PC-3 (cell line): ENCODE measurements at places on chromosomes 16 and 17. TPM values are rescaled to one million over a fixed set of nuclear protein-coding genes. Genes with fewer than 3 reads are reported as not detected.

GRCh38 chr16:28503470-28504259, 3.0 kb downstream of the IL27 start:
- DNase-seq = no peak

- no peak for DNase-seq
Observed at GRCh38 chr16:64869781-64870180, 252.1 kb downstream of the CDH11 start.

- DNase-seq = no peak
Observed at GRCh38 chr16:86073763-86074493, 175.0 kb downstream of the IRF8 start.

- no peak for DNase-seq
Observed at GRCh38 chr17:80770881-80771611, 220.6 kb upstream of the CHMP6 start.

- DNase-seq = no peak
Observed at GRCh38 chr16:5442054-5442453, 344.5 kb upstream of the EEF2KMT start.

DNA sequence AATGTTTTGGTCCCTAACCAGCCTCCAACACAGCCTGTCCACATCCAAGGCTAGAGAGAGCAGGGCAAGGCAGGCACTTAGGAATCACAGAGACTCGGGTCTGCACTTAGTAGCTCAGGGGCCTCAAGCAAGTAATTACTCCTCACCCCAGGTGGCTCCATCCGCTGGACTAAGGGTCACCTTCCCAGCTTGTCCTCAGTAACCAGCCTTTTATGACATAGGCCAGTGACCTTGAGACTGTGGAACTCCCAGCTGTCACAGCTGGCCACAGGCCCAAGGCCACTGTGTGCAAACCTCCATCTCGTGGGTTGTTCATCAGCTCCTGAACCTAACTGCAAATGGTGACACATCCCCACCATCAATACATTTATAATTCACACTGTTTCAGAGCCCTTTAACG, 68.6 kb downstream of the CDYL2 start:
- no peak for DNase-seq

DNA sequence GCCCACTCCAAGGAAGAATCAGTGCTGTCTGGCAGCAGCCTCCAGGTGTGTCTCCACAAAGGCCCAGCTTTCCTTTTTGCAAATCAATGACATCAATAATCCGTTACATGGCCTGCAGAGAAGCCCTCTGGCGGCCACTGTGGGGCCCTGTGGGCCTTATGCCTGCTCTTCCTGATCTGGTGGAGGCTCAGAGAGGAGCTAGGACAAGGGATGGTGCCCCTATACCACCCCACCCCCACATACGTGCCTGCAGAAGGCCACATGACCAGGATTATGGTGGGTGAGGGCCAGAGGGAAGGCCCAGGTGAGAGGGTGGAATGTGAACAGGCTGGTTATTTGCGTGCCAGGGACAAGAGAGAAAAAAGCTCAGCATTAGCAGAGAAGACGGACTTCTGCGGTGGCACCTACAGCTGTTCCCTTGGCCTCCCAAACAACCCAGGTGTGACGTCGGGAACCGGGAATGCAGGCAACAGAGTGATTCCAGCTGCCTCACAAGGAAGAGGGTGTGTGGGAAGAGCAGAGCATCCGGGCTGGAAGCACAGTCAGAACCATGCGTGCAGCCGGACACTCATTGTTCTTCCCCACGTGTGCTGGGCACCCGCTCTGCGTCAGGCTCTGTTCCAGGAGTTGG, 22.5 kb downstream of the EIF4A3 start:
- DNase-seq = peak; percentile 28

- peak; percentile 44 for DNase-seq
Observed at GRCh38 chr17:72381597-72382397, 261.0 kb downstream of the SOX9 start.

- DNase-seq = no peak
Observed at GRCh38 chr17:82298538-82299421, 18.6 kb downstream of the CD7 start.

GRCh38 chr16:83171396-83171795, 544.6 kb downstream of the CDH13 start:
- DNase-seq = no peak

GRCh38 chr17:66755101-66755943, 79.6 kb upstream of the CACNG5 start:
- peak; percentile 80 for DNase-seq

GRCh38 chr17:68314916-68315535, 23.7 kb downstream of the ARSG start:
- peak; percentile 27 for DNase-seq

DNA sequence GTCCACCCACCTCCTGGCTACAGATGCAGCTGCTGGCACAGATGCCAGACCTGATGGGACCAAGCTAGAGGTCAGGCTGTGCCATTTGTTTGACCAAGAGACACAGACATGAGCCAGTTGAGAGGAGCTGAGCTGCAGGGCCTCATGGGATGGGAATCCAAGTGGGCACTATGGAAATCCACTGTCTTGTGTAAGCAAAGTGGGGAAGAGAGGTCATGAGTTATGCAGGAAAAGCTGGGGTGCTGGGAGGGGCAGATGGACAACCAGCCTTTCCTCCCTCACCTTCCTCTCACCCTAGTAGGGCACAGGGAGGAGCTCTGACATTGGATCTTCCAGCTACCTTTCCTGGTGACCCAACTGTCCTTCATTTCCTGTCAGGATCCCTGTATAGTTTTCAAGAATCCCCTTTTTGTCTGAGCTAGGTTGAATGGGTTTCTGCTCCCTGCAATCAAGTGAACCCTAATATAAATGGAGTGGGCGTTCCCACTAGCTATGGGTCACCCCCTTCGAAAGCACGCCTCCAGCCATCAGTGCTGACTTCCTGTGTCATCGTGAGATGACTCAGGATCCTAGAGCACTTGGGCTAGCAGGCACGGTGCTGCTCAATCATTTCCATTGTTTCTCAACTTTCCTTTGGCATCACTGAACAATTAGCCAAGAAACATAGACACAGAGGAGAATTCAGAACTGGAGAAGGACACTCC, 13.6 kb downstream of the ATPAF2 start:
- DNase-seq = peak; percentile 68

DNA sequence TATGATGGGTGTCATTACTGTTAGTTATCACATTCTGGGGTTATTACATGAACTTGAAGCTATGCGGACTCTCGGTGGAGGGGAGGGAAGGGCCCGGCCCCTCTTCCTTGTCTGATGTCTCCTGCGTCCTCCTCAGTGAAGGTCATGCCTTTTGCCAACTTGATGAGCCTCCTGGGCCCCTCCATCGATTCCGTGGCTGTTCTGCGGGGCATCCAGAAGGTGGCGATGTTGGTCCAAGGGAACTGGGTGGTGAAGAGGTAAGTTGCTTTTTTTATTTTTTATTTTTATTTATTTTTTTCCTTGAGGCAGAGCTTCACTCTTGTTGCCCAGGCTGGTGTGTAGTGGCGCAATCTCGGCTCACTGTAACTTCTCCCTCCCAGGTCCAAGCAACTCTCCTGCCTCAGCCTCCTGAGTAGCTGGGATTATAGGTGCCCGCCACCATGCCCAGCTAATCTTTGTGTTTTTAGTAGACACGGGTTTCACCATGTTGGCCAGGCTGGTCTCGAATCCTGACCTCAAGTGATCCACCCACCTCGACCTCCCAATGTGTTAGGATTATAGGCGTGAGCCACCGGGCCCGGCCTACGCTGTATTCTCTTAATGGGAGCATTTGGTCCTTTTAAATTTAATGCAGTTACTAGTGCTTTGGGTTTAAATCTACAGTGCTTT, 21.6 kb downstream of the POLR3E start:
- peak; percentile 52 for DNase-seq

GRCh38 chr16:75460446-75460845, 4.0 kb downstream of the TMEM170A start:
- no peak for DNase-seq

- no peak for DNase-seq
Observed at GRCh38 chr17:16354585-16354984, 1.3 kb upstream of the CENPV start.

- peak; percentile 60 for DNase-seq
Observed at GRCh38 chr16:1494129-1494640, 1.0 kb downstream of the TELO2 start.

DNA sequence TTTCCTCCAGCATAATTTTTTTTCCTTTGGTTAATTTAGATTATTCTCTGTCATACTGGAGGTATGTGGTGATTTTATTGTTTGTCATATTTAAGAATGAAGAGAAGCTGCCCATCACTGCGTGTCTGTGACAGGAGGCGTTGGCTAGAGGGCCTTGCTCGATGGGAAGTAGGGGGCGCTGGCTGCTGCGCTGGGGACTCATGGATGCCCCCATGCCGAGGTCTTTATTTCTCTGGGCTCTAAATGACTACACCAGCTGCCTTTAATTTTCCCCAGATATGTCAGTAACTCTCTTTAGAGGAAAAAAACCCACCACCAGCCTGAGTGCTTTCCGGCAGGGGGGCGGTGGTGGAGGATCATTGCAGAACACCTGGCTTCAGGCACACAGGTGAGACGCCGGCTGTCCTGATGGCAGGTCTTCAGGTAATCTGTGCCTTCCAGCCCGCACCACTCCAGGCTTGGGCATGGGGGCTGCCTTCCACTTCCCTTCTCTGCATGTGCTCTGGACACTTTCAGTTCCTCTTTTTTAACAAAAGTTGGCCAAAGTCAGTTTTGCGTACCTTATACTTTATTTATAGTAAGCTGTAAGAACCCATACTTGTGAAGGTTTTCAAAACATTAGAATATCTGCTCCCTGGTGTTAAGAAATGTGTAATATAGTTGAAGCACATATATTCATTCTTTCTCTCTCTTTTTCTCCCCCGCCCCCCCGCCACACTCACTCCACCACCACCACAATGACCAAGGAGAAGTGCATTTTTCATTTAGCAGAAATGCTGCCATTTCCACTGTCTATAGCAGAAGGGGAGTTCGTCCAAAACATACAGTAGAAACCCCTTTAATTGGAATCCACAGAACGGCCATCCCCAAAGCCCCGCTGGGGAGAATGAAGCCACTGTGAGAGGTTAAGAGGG, 192.7 kb downstream of the RPTOR start:
- no peak for DNase-seq

DNA sequence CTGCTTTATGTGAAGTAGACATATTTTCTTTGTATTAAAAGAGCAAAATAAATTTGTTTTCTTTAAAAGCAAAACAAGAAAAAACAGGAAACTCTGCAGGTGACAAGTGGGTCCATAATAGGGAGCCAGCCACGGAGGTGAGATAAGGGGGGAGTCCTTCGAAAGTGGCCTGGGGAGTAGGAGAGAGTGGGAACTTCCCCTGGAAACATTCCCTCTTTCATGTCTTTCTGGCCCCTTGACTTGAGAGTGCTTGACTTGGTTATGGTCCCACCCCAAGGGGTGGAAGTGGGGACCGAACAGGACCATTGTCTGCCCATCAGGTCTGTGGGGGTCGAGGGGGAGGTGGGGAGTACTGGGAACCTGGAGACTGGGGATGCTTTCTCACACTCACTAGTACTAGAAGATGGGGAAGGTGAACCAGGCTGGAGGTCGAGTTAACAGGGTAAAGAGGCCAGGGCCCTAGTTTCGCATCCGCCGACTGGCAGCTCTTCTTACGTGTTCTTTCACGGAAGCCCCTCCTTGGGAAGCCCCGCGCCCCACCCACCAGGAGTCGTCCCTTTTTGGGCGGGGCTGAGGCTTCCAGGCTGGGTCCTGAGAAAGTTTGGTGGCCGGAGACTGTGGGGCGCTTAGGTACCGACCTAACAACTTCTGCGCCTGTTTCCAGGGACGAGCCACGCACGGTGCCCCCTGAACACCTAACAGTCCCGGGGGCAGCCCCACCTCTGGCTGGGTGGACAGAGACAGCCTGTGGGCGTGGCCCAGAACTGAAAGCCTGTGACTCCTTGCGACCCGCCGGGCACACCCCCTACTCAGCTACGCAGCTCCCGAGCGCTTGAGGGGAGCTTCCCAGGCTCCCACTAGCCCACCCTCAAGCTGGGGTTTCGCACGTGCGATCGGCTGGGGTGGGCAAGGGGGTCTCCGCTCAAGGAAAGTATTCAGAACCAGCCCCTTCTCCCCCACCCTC, 790 bp downstream of the TRADD start:
- peak; percentile 49 for DNase-seq

- peak; percentile 42 for DNase-seq
Observed at GRCh38 chr16:72066747-72067146, 3.7 kb downstream of the HPR start.

GRCh38 chr16:86306011-86306644, 204.2 kb upstream of the FOXF1 start:
- no peak for DNase-seq

DNA sequence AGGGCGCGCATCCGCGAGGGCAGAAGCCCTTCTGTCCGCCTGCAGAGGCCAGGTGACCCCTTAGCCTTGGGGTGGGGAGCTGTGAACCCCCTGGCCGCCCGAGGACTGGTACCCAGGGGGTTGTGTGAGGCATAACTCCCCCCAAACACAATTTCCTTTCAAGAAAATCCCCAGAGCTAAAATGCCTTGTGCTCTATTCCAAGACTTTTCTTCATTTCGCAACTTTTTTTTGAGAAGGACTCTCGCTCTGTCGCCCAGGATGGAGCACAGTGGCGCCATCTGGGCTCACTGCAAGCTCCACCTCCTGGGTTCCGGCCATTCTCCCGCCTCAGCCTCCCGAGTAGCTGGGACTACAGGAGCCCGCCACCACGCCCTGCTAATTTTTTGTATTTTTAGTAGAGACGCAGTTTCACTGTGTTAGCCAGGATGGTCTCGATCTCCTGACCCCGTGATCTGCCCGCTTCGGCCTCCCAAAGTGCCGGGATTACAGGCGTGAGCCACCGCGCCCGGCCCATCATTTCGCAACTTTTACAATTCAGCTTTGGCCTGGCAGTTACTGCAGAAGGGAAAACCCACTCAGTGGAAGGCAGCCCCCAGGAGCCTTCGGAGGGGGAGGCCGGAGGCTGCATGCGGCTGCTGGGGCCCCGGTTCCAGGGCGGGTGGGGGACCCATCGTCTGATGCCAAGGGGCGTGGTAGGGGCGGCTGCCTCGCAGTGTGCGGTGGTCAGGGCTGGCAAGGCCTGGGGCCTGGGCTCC, 963 bp upstream of the APRT start:
- peak; percentile 29 for DNase-seq

DNA sequence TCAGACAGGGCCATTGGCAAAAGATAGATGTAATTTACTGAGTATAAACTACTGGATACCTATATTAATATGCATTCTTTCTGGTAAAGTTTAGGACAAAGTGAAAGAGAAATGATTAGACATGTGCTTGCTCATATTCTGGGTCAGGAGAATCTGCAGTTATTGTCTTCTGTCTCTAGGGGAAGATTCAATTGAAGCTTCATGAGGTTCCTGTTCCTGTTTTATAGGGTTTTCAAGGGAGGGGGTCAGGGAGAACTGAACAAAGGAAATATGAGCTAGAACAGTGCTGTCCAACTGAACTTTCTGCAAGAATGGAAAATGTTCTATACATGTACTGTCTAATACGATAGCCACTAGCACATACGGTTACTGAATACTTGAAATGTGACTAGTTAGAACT, 59.3 kb upstream of the CORO6 start:
- DNase-seq = no peak

ACAP1 gene
- total RNA-seq = not detected in 2 replicates

CACNG3 gene
- not detected in 2 replicates for total RNA-seq

AATK gene
- total RNA-seq = 1.1 and 1.7 TPM in 2 replicates

CDH15 gene
- 1.5 and 1.9 TPM in 2 replicates for total RNA-seq

TP53TG3 gene
- not detected in 2 replicates for total RNA-seq

SRRM2 gene
- total RNA-seq = 72.6 and 182 TPM in 2 replicates

RNF167 gene
- 37.8 and 43.1 TPM in 2 replicates for total RNA-seq

PRAC1 gene
- total RNA-seq = 33.5 and 44.4 TPM in 2 replicates

NAGS gene
- 13.5 and 14.3 TPM in 2 replicates for total RNA-seq

MT1A gene
- total RNA-seq = not detected in 2 replicates

DDX19B gene
- 18.1 and 21.5 TPM in 2 replicates for total RNA-seq

TBC1D3G gene
- total RNA-seq = not detected in 2 replicates

MMP2 gene
- 0.75 TPM in 1 of 2 replicates, not detected in the other for total RNA-seq

SRCIN1 gene
- 1.8 and 2.6 TPM in 2 replicates for total RNA-seq
